Stimulated activated naive CD8-positive, alpha-beta T cell treated with anti-CD3 and anti-CD28 coated beads, Interleukin-15, Interleukin-2, amounts not matched to agents 100 U/mL and 50 U/mL, for 24 hours (primary cell): ENCODE measurements at places on chromosomes 3 and 15.

GRCh38 chr3:27720899-27721716, 1.0 kb downstream of the EOMES start:
- DNase-seq: no peak

- no peak for DNase-seq
Measured at GRCh38 chr3:77825001-77825827, 785.3 kb downstream of the ROBO2 start.

DNA sequence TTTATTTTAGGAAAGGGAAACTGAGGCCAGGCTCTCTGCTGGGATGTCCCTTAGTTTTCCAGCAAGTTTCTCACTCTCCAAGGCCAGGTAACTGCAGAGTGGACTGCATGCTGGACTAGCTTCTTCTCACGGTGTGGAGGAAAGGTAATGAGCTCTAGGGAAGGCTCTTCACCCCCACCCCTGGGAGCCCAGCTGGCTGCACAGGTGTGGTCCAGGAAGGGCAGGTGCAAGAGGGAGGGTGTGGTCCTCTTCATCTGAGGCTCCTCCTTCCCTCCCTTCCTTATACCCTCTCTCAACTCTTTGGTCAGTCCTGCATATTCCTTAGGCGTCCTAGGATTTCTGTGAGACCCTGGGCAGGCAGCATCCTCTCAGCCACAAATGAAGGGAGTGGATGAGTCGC, 33.9 kb downstream of the RNU5B-1 start:
- no peak for DNase-seq

DNA sequence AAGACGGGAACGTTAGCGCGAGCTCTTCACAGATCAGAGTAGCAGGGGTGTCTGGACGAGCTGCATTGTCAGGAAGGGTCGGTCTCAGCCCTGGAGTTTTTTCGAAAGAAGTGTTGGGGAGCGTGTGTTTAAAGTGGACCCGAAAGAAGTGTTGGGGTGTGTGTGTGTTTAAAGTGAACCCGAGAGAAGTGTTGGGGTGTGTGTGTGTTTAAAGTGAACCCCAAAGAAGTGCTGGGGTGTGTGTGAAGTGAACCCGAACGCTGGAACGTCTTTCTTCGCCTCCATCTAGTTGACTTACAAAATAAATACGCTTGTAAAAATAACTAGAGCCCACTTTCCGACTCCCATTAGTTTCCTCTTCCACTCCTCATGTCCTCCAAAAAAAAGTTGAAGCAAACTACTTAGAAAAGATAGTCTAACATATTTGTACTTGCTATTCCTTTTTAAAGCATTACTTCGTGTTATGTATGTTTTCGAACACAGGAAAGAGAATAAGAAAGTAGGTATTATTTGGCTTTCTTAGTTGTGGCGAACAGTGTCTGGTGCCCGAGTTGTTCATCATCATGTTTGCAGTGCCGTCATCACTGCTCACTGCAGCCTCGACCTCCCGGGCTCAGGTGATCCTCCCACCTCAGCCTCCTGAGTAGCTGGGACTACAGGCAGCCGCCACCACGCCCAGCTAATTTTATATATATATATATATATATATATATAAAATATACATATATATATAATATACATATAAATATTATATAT, 1.0 kb downstream of the LRCH3 start:
- peak; percentile 33 for DNase-seq

- DNase-seq: no peak
Measured at GRCh38 chr15:100959066-100960050, 40.2 kb downstream of the LRRK1 start.

DNA sequence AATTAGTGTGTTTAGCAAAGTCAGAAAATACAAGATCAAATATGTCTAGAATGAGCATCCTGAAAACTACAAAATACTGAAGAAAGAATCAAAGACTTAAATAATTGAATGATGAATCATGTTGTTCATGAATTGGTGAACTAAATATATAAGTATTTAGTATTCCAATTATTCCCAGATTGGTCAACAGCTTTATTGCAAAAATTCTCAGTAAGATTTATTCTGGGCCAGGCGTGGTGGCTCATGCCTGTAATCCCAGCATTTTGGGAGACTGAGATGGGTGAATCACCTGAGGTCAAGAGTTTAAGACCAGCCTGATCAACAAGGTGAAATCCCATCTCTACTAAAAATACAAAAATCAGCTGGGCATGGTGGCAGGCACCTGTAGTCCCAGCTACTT, 250.0 kb upstream of the NECTIN3 start:
- DNase-seq: no peak

DNA sequence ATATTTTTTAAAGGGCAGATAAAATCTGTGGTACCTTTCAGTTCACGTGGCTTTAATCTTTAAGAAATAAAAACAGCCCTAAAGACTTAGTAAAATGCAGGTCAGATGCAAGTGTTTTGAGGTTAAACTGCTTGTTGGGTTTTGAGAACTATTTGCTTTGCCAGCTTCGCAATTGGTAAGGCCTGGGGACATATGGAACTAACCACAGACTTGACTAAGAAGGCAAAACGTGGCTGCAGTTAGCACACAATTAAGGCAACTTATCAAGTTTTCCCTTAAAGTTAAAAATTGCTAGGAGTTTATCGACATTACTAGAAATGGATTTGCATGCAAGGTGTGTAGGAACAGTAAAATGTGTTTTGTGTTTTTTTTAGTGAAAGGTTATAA, 206.9 kb downstream of the ZNF385D start:
- DNase-seq: no peak

DNA sequence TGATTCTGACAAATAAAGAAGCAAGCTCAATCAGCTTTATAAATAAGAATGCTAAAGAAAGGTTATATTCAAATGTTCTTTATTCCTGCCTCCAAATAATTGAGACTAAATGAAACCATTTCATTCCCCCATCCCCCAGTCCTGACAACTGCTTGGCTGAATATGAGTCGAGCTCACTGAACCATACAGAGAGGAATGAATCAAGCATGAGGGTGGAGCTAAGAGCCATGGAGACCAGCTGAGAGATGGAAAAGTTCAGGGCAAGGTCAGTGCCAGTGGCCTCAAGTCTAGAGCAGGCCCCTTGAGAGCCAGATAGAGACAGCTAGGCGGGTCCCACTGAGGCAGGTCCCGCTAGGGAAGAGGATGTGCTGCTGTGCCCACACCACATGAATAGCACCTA, 188.7 kb upstream of the EIF1B start:
- no peak for DNase-seq

- DNase-seq: no peak
Measured at GRCh38 chr3:116165135-116165534, 280.2 kb downstream of the LSAMP start.

- no peak for DNase-seq
Measured at GRCh38 chr3:196967412-196968232, 1.0 kb downstream of the PIGZ start.

GRCh38 chr15:77713281-77713680, 80.6 kb upstream of the LINGO1 start:
- DNase-seq: no peak

GRCh38 chr3:160001850-160002623, 13.4 kb downstream of the IL12A start:
- no peak for DNase-seq

DNA sequence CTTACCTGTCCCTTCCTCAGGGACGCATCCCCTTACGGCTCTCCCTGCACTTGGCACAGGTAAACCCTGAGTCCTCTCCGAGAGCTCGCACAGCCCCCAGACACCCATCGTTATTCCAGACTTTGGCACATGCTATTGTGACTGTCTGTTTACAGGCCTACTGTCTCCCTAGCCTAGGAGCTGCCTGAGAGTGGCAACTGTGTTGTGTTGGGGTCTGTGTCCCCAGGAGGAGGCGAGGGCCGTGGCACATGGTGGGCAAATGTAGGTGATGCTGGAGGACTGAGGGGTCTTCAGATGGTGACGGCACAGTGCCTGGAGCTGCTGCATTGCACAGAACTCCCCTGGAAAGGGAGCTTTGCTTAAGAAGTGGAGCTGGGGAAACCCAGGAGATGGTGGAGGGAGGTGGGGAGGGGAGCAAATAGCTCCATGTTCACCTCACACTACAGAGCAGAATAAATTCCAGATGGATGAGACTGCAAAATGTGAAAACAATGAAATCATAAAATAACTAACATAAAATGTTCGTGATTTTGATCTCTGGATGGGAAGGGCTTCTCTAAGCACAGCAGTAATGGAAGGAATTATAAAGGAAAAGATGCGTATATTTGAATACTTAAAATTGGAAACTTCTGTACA, 96.5 kb downstream of the SMAD6 start:
- DNase-seq: no peak

GRCh38 chr3:141523615-141524375, 37.0 kb downstream of the RASA2 start:
- no peak for DNase-seq

DNA sequence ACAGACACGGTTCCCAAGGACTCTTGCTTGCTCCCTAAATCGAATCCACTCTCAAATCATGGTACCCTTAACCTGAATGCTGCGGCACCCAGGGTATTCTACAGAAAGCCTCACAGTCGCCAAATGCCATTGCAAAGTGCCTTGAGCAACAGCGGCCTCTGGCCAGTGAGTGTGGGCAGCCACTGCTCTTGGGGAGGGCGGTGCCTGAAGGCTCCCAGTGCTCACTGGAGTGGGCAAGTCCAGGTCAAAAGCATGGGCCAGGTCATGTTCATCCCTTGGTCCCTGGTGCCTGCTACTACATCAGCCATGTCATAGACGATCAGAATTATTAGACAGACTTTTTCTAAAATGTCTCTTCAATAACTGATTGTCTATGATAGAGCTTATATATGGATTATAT, 82.5 kb downstream of the ADAMTS17 start:
- no peak for DNase-seq

GRCh38 chr3:135349254-135349948, 554.3 kb downstream of the EPHB1 start:
- DNase-seq: no peak

DNA sequence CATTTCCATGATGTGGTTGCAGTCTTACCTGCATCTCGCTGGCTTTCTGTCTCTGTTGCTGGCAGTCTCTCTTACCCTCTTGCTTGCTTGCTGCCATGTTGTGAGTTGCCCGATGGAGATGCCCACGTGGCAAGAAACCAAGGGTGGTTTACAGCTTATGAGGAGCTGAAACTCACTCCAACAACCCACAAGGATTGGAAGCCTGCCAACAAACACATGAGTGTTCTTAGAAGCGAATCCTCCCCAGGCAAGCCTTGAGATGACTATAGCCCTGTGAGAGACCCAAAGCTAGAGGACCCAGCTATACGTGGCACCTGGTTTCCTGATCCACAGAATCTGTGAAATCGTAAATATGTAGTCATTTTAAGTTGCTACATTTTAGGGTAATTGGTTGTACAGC, 490.9 kb upstream of the ADAMTS9 start:
- DNase-seq: no peak

- no peak for DNase-seq
Measured at GRCh38 chr3:32424581-32425250, 33.1 kb downstream of the CMTM7 start.

GRCh38 chr3:133606902-133607301, 33.4 kb downstream of the CDV3 start:
- no peak for DNase-seq

GRCh38 chr15:45349623-45350022, 28.7 kb downstream of the GATM start:
- no peak for DNase-seq

GRCh38 chr3:112376992-112377391, 44.0 kb downstream of the CD200 start:
- no peak for DNase-seq

DNA sequence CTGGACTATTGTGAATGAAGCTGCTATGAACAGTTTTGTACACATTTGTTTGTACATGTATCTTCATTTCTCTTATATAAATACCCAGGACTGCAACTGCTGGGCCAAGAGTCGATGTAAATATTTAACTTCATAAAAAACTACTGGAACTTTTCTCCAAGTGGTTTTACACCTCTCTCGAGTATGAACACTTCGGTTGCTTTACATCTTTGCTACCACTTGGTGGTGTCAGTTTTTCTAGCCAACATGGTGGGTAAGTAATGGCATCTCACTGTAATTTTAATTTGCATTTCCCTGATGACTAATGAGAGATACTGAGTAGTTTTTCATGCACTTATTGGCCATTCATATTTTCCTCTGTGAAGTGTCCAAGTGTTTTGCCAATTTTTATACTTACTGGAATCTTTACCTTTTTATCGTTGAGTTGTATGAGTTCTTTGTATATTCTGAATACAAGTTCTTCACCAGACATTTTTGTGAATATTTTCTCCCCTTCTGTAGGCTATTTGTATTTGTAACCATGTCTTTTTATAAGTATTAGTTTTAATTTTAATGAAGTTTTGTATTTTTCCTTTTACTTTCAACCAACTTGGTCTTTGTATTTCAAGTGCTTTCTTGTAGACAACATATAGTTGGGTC, 44.4 kb downstream of the PCOLCE2 start:
- DNase-seq: no peak

DNA sequence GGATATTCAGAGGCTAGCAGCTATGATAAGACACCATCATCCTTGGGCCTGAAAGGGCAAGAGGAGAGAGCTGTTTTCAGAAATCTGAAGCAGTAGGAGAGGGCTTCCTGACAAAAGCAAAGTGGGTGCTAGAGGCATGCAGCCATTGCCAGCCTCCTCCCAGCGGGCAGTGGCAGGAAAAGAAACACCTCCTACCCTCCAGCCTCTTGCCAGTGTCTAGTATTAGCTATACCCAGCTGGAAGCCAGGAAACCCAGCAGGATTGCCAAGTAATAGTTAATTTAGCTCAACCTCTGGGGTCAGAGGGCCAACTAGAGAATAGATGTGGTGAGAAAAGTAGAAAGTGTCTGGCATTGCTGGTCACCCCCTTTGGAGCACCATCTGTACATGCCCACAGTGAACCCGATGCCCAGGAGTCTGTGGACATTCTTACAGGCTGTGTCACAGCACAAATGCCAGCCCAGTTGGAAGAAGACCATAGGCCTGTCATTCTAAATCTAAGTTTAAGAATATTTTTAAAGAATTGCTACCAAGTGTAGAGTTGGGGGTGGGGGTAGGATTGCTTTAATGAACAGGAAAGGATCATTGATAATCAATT, 85.3 kb downstream of the HCN4 start:
- DNase-seq: no peak

DNA sequence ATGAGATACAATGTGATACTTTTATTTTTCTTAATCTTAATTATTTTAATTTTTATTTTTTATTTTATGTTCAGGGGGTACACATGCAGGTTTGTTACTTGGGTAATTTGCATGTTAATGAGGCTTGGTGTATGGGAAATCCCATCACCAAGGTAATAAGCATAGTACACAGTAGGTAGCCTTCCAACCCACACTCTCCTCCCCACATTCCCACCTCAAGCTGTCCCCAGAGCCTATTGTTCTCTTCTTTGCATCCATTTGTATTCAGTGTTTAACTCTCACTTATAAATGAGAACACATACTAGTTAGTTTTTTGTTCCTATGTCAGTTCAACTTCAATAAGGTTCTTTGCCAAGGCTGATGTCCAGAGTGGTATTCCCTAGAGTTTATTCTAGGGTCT, 1375.4 kb downstream of the NSUN3 start:
- no peak for DNase-seq

GRCh38 chr3:12288182-12289129, at the start of gene PPARG:
Gene PPARG (plus strand): TSS chr3:12289070. CDS start chr3:12379712, 90,642 bp downstream.
- peak; percentile 7 for DNase-seq

- DNase-seq: no peak
Measured at GRCh38 chr3:144544871-144545270, 573.2 kb downstream of the DIPK2A start.
